ENCODE measurements at places on chromosomes 7 and 10.

DNA sequence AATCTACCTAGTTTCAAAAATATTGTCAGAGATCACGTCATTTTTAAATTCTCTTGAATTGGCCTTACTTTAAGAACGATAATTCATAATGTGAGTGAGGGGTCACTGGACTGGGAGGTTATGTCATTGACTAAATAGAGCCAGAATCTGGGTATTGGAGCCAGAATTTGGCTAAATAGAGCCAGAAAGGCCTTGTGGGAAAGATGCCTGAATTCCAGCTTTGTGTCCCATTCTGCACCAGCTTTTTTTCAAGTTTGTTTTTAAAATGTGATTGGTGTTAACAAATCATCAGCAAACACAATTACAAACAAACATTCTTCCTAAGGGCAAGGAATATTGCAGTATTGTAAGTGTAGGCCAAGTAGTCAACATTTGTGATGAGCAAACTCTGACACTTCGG is 233.2 kb upstream of the PRKCQ start:
- DNase-seq: no peak

DNA sequence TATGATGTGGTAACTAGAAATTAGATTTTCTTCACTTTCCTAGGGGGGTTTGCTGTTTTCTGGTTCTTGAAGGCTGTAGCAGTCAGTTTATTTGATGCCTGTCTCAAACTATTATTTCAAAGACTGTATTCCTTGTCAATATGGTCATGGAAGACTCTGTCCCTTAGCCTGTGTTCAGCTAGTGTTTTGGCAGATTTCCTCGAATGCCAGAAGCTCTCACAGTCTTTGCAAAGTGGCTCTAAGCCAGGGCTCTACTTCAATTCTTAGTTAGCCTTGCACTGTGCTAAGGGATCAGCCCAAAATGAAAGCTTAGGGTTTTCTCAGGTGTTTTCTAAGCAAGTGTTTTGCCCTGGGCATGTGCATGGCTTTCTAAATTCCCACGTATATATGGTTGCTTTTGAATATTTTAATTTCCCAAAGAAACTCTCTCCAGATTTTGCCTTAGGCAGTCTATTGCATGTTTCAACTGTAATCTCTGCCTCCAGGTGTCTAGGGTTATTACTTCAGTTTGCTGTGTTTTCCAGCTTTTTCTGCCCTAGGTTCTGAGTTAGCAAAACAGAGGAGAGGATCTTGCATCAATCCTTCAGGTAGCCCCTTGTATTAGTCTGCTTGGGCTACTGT is 7.2 kb upstream of the C1GALT1 start:
- no peak for DNase-seq

GRCh38 chr10:14748441-14748840 is 26.3 kb downstream of the FAM107B start:
- DNase-seq: no peak

DNA sequence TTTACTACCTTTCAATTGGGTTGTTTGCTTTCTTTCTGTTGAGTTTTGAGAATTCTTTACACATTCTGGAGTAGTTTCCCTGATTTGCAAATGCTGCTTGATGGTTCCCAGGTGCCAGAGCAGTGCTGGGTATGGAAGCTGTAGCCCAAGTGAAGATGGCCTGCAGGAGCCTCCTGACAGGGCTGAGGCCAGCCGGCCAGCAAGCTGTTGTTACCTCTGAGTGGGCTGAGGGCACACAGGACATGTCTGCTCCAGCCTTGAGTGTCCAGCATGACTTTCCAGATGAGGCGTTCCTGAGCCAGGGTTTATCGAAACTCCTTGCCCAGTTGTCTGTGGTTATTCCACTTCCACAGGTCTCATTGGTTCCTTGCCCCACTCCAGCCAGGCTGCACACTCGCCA is 164.6 kb upstream of the TNS3 start:
- no peak for DNase-seq

DNA sequence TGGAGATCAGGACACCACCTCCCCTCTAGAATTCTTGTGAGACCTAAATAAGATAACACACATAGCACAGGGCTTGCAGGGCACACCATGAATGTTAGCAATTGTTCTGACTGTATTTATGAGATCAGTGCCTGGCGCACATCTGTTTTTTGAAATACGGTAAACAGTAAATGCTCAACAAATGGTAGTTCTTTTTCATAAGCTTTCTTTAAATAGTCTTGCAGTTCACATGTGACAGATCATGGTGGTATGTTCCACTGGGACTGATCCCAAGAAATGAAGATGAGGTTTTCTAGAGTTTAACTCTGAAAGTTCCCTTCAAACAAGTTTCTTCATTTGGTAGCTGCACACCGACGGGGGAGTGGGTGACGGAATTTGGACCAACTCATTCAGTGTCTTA is 34.8 kb downstream of the CREB5 start:
- DNase-seq: no peak

DNA sequence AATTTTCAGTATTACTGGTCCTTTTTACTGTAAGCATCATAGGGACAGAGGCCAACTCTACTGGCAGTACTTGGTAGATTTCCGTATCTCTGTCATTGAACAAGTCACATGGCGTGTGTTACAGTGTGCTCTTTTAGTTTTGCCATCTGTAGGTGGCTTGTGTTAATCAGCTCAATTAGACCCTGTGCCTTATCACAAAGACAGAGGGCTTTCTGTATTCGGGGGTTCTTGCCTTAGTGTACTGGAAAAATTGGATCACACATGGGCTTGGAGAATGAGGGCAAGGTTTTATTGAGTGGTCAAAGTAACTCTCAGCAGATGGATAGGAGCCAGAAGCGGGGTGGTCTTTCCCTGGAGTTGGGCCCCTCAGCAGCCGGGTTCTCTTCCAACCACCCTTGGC is 21.3 kb upstream of the LRGUK start:
- DNase-seq: no peak

DNA sequence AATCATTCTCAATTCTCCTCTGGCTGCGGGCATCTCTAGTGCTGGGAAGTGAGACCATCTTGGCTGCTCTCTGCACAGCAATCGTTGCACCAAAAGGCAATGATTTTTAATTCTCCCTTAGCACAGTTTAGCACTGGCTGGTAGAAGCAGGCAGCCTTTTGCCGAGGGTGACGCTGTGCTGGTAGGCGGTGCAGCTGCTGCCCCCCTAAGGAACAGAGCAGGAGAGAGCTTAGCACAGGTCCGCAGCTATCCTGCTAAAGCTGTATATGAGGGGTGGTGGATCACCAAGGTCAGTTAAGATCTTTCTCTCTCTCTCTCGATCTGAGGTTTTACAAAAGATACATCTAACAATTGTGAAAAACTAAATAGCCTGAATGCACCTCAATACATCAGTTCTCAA is 390.1 kb downstream of the GATA3 start:
- no peak for DNase-seq

- DNase-seq: no peak
Measured at GRCh38 chr10:33790521-33791271, 456.2 kb upstream of the NRP1 start.

- DNase-seq: no peak
Measured at GRCh38 chr10:44864051-44864450, 47.1 kb upstream of the TMEM72 start.

GRCh38 chr10:106338486-106338885 is 826.0 kb downstream of the SORCS1 start:
- no peak for DNase-seq

GRCh38 chr10:71812913-71813590 is 38.0 kb downstream of the PSAP start:
- no peak for DNase-seq

- DNase-seq: no peak
Measured at GRCh38 chr7:2193575-2194305, 39.0 kb downstream of the MAD1L1 start.

GRCh38 chr7:26726051-26726450 is 138.3 kb downstream of the SKAP2 start:
- no peak for DNase-seq

DNA sequence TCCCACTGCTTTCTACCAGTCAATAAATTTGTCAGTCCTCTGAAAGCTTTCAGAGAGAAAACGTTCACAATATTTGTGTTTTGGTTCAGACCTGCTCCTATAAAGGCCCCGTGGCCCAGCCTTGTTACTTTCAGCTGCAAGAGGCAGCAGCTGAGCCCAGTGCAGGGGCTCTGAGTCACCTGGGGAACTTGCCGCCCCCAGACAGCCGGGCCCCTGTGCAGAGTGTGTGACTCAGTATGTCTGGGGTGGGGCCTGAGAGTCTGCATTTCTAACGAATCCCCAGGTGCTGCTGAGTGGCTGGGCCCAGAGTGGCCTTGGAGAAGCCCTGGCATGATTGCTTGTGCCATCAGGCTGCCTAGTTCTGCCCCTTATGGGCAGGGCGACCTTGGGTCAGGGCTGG is 303.5 kb downstream of the PAXIP1 start:
- DNase-seq: no peak

GRCh38 chr7:29071203-29071874 is 75.0 kb downstream of the CPVL start:
- DNase-seq: no peak

GRCh38 chr7:74462707-74463100 is 9.0 kb downstream of the GTF2IRD1 start:
- no peak for DNase-seq

GRCh38 chr7:30247541-30248401 is 36.6 kb upstream of the ZNRF2 start:
- DNase-seq: no peak

DNA sequence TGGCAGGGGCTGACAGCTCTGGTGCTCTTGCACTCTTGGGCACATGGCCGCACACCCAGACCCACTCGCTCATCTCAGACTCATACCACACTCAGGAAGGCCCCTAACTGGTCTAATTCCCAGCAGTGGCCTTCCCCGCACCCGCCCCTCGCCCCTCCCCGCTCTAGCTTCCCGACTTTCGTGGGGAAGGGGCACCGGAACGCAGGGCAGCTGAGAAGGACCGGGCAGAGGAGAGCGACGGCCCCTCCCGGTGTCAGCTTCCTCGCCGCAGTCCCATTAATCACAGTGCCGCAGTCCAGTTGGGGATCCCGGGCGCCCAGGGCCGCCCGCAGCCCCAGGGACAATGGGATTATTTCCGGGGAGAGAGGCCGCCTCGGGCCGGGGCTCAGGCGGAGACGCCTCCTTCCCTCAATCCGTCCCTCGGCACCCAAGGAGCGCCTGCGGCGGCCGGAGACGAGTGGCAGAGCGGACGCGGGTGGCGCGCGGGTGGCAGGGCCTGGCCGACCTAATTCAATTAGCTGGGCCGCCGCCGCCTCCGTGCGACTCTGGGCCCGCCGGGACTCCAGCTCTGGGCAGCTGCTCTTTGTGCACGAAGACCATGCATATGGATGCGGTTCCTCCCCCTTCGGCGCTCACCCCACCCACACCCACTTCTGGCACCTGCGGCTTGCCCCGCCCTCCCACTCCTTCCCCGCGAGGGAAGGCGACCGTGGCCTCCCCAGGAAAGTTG is 7.8 kb upstream of the TLX1 start:
- no peak for DNase-seq

DNA sequence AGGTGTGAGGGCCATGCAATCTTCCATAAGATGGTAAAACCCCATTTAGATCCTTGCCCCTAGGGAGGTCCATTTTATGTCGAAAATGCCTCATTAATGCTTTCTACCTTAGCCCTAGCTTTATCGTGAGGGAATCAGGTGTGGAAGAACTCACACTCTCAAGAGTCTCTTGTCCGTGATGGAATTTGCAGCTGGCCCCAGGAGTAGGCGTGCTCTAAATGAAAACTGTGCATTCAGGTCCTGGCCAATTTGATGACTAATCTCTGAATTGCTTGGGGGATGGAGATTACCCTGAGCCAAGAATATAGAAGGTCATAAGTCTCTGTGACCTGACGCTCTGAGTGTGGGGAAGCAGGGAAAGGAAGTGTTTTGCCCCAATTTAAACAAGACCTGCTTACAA is 6.6 kb downstream of the C10orf90 start:
- no peak for DNase-seq

- peak; percentile 100 for DNase-seq
Measured at GRCh38 chr10:46524472-46525176, 31.8 kb downstream of the GPRIN2 start.

DNA sequence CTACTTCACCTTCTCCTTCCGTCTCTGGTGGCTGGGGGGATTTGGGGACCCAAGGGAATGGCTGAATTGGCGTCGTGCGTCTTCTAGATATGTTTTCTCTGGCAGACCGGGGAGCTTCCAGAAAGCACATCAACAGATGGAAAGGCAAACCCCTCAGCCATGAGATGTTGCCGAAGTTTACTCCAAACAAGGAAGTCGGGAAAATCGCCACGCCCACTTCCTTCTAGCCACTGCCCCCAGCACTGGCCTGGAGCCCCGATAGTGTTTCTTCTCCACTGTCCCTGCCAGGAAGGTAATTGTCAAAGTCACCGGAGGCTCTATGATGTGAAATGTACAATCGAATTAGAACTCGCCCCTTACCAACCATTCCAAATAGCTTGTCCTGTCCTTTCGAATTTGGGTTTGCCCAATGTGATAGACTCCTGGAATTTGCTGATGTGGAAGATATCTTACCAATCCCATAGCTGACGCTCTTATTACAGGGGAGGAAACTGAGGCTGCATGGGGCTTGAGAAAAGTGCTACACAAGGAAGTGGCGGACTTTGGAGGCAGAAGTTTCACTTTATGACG is 191.0 kb downstream of the LSM5 start:
- no peak for DNase-seq

- DNase-seq: no peak
Measured at GRCh38 chr7:18703685-18704084, 208.1 kb downstream of the HDAC9 start.

DNA sequence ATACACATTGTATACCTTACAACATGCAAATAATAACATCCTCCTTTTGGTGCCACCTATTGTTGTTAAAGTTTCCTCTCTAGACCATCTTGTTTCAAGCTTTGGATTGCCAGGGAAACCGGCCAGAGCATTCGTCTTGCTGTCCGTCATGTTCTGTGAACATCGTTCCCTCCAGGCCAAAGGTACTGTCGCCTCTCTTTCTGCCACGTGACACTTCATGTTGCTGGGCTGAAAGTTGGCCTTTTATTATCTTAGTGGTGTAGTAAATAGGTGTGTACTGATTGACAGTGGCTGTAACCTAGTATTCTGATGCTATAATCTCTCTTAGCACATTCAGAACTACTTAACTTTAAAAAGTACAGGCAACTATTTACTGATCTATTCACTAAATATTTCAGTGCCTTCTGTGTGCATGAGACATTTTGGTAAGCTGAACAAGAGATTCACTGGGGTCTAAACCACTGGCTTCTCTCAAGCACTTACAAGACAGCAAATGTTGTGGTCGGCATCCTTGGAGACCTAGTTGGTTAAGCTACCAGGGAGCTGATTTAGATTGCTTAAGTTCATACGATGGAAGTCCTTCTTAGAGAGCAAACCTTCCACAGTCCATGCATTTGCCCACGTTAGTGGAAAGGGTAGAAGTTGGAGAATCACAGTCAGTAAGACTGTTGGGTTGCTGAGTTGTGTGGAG is 52.4 kb downstream of the SHH start:
- DNase-seq: no peak

DNA sequence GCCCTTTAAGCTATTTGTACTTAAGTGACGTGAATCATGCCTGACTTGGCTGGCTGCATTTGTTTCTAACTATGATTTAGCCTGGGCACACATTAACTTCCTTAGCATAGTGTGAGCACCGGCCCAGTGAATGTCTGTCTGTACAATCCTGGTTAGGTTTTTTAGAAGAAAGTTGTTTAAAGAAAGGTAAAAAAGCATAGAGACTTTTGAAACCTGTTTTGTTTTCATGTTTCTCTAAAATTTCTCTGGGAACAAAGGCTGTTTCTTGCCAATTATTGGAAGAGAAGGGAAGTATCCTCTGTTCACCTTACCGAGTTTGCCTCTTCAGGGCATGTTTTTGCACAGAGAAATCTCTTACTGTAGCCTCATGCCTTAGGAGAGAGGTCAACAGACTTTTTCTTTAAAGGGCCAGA is 42.9 kb upstream of the MET start:
- no peak for DNase-seq
